ENCODE measurements at places on chromosomes 2 and 18. TPM values are rescaled to one million over a fixed set of nuclear protein-coding genes. Genes with fewer than 3 reads are reported as not detected.

- no peak overlapping the region for H3K4me3 ChIP-seq
- no peaks in the 10 kb centered on the region for H3K36me3 ChIP-seq
- H3K27me3 ChIP-seq, result peaks cover 3% of the 10 kb centered on the region
- no peak for DNase-seq
- no peaks in the 10 kb centered on the region for H3K4me1 ChIP-seq
- H3K27ac ChIP-seq, result no peak overlapping the region
Observed at GRCh38 chr2:85951351-85952067, 62.7 kb upstream of the ST3GAL5 start.

DNA sequence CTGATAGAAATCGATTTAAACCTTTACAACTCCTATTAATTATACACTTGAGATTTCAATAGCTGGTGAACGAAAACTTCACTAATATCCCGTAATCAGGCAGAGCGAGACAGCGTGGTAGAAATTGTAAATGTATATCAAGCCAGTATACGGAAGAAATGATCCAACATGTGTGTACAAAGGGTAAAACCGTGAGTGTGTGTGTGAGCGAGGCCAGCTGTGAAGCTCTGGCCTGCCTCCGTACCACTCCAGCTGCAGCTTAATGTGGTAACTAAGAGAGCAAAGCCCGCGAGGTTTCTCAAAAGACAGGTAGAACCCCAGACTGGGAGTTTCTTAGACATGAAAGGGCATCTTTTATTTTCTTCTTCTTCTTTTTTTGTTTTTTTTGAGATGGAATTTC, 52.3 kb upstream of the ZNF516 start:
- H3K27ac ChIP-seq, result no peak overlapping the region
- H3K27me3 ChIP-seq, result peaks cover 21% of the 10 kb centered on the region
- DNase-seq, result no peak
- no peaks in the 10 kb centered on the region for H3K36me3 ChIP-seq
- H3K4me3 ChIP-seq, result no peak overlapping the region

DNA sequence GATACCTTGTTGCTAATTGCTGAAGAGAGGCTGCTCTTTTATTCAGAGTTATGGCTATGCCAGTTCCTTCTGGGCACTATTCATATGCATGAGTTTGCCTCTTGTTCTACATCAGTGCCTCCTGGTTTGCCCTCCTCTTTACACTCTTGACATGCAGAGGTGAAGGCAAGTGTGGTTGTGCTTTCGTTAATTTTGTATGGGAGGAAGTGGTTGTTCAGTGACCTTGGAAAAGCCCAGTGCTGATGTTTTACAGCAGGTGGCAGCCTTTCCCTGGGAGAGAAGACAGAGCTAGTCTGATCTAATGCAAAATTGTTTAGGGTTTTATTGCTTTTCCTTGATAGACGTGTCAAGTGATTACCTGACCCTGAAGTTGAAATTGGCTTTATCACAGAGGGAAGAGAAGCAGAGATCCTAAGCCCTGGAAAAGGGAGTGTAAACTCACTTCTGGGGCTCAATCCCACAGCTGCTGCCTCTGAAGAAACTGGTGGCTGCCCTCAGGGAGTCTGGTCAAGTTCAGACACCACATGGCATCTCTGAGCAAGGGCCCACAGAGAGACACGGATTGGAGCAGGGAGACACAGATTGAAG, 30.5 kb upstream of the VPS54 start:
- H3K4me3 ChIP-seq, result no peak overlapping the region
- peaks cover 3% of the 10 kb centered on the region for H3K27me3 ChIP-seq
- no peak overlapping the region for H3K27ac ChIP-seq

- no peaks in the 10 kb centered on the region for H3K4me1 ChIP-seq
- no peaks in the 10 kb centered on the region for H3K27me3 ChIP-seq
- no peak for DNase-seq
- H3K27ac ChIP-seq, result no peak overlapping the region
- H3K4me3 ChIP-seq, result no peak overlapping the region
- H3K36me3 ChIP-seq, result no peaks in the 10 kb centered on the region
Observed at GRCh38 chr2:127790694-127791529, 20.1 kb downstream of the WDR33 start.

GRCh38 chr2:161486111-161486510, 70.0 kb downstream of the TBR1 start:
- DNase-seq, result no peak
- H3K4me1 ChIP-seq, result no peaks in the 10 kb centered on the region
- H3K36me3 ChIP-seq, result no peaks in the 10 kb centered on the region
- H3K27ac ChIP-seq, result no peak overlapping the region

DNA sequence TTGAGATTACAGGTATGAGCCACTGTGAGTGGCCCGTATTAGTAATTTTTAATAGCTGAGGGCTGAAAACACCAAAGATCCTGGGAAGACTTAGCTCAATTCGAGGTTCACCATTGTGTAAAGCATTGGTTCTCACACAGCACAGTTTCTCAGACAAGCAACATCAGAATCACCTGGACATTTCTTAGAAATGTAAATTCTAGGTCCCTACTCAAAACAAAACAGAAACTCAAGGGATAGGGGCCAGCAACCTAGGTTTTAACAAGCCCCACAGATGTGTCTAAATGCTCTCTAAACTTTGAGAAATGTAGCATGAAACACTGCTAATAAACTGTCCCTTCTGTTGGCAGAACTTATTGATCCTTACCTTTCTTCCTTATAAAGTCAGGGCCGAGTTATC, 681.2 kb downstream of the RNF144A start:
- H3K36me3 ChIP-seq, result no peaks in the 10 kb centered on the region
- H3K27ac ChIP-seq, result no peak overlapping the region
- H3K4me1 ChIP-seq, result no peaks in the 10 kb centered on the region
- DNase-seq, result no peak
- H3K4me3 ChIP-seq, result no peak overlapping the region
- no peaks in the 10 kb centered on the region for H3K27me3 ChIP-seq

DNA sequence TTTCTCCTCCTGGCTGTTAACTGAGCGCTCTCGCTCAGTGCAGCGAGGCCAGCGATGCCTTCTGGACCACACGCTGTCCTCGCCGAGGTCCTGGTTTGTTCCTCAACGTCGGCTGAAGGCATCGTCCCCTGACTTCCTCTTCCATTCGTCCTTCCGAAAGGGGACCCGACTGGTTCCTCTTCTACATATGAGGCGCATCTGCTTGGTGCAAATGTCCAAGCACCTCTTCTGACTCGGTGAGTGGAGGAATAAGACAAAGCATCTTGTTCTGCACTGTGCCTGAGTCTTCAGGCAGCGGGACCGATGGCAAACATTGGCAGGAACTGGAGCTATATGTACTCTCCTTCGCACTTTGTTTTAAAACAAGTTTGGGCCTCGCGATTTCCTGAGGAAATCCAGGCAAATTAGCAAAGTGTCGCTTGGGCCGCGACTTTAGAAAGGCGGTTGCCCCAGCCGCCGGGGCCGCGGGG, 621 bp upstream of the KCNS3 start:
- no peak overlapping the region for H3K27ac ChIP-seq
- peak; percentile 90 for DNase-seq
- peaks cover 47% of the 10 kb centered on the region for H3K27me3 ChIP-seq
- H3K4me3 ChIP-seq, result peak overlapping the region; percentile 63

GRCh38 chr2:29191817-29192216, 76.6 kb downstream of the CLIP4 start:
- H3K27me3 ChIP-seq, result no peaks in the 10 kb centered on the region
- no peak overlapping the region for H3K27ac ChIP-seq
- peaks cover 25% of the 10 kb centered on the region for H3K4me1 ChIP-seq
- H3K36me3 ChIP-seq, result peaks cover 5% of the 10 kb centered on the region

DNA sequence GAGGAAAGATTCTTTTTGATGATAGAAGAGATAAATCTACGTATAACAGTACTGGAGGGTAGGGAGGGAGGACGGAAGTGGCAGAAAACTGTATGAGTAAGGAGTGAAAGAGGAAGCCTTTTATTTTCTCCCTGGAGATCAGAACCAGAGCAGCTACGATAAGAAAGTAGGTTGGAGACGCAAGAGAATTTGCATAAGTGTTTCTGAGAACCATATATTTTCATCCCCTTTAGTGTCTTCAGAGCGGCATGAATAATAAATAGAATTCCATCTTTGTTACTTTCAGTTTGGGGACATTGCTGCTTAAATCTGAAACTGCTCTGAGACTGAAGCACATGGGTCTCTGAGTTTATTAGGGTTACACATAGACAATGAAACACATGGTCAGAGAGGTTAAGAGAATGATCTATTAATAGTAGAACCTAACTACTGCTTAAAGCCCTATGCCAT, 230.2 kb upstream of the TNP1 start:
- H3K4me3 ChIP-seq, result peak overlapping the region; percentile 51
- DNase-seq, result peak; percentile 87

DNA sequence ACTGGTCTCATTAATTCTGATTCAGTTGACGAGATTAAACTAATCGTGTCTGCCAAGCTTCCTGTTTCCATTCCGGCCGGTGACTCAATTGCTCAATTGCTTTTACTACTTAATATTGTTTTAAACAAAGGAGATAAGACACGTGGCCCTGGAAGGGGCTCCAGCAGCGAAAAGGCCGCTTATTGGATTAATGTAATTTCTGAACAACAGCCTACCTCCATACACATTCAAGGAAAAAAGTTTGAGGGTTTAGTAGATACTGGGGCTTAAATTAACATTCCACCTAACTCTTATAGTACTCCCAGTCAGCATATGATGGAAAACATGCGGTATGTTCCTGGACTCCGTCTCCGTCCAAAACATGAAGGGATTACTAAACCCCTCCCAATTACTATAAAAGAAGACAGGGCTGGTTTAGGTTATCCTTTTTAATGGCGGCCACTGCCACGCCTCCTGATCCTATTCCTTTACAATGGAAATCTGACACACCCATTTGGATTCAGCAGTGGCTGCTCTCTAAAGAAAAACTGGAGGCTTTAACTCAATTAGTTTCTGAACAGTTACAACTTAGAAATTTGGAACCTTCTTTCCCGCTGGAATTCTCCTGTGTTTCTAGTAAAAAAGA, 27.1 kb downstream of the VPS54 start:
- no peak overlapping the region for H3K27ac ChIP-seq
- DNase-seq, result no peak
- H3K27me3 ChIP-seq, result no peaks in the 10 kb centered on the region
- H3K4me3 ChIP-seq, result no peak overlapping the region
- H3K36me3 ChIP-seq, result no peaks in the 10 kb centered on the region

DNA sequence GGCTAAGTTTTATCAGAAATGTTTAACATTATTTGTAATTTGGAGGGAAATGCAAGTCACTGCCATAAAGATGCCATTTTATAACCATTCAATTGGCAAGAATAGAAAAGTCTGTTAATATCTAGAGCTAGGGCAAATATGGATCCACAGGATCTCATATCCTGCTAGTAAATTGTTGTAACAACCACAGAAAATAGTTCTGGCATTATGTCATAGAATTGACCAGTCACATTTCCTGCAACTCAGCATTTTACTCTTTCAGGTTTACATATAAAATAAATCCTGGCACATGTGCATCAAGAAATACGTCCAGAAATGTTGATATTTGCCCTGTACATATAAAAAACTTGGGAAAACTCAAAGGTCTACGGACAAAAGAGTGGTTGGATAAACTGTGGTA, 32.9 kb downstream of the OSBPL6 start:
- DNase-seq, result peak; percentile 73
- H3K36me3 ChIP-seq, result no peaks in the 10 kb centered on the region
- no peak overlapping the region for H3K4me3 ChIP-seq

DNA sequence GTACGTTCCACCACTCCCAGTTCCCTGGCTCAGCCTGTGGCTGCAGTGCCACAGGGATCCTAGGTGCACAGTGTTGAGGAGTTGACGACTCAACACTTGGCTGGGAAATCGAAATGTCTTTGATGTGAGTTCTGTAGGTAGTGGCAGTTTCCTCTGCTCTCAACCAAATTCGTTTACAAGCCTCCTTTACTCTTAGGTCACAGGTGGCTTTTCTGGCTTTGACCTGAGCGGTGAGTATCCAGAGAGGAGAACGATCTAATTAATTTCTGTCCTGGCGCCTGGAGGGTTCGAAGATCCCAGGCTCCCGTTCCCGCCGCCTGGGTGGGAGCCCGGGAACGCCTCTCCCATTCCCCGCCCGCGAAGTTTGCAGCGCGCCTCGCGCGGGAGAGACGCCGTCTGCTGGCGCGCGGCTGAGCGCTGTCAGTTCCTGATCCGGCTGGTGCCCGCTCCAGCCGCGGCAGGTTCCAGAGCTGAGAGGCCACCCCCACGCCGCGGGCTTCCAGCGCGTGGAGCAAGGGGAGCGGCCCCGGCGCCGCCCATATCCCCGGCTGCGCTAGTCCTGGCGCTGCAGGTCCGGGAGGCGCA, at the start of gene LAMA3:
Gene LAMA3 (plus strand): TSS at position 423 of the 585 bp plus-strand sequence. CDS start 231 bp downstream, outside the sequence.
- peak within 1 kb of the TSS; percentile 77 for H3K4me3 ChIP-seq
- H3K27ac ChIP-seq, result no peak within 1 kb of the TSS
- peak; percentile 88 for DNase-seq
- H3K27me3 ChIP-seq, result peaks cover 9% of the 10 kb centered on the region

DNA sequence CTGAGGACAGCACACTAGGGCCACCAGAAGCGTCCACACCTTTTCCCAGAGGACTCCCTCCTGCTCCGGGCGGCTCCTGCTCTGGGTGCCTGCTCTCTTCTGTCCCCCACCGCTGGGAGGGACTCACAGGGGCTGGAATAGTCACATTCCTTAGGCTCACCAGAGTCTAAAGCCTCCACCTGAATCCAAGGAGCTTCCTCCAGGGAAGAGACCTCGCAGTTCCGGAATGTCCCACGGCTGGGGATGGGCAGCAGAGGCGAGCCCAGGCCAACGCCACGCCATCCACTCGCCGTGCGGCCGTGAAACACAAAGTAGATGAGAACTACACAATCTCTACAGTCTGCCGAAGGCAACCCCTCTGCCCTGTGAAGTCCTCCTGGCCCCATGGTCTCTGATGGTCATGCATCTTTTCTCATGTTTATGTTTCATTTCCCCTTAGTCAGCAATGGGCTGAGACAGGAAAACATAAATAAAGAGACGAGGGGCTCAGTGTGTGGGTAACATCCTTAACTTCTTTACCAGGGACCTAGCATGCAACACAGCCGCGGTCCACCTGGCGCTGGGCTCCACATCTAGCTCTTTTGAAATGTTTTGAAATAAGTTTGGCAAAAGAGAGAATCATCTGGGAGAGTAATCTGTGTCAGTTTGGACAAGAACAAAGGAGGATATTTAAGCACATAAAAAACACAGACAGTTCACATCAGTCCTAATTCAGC, 98.4 kb downstream of the PXDN start:
- peaks cover 14% of the 10 kb centered on the region for H3K4me1 ChIP-seq
- H3K36me3 ChIP-seq, result peaks cover 62% of the 10 kb centered on the region
- H3K4me3 ChIP-seq, result no peak overlapping the region
- no peaks in the 10 kb centered on the region for H3K27me3 ChIP-seq
- no peak overlapping the region for H3K27ac ChIP-seq

- DNase-seq, result peak; percentile 76
- no peak overlapping the region for H3K27ac ChIP-seq
- H3K4me1 ChIP-seq, result peaks cover 15% of the 10 kb centered on the region
- no peak overlapping the region for H3K4me3 ChIP-seq
- H3K27me3 ChIP-seq, result peaks cover 8% of the 10 kb centered on the region
- H3K36me3 ChIP-seq, result no peaks in the 10 kb centered on the region
Observed at GRCh38 chr2:221567809-221568208, 4.3 kb downstream of the EPHA4 start.

FAM237A gene
- not detected for total RNA-seq

ARHGAP15 gene
- 0.88 TPM for total RNA-seq

PKDCC gene
- total RNA-seq, result 4.0 TPM

CDH2 gene
- total RNA-seq, result 78.7 TPM

ALPP gene
- total RNA-seq, result not detected

GNLY gene
- total RNA-seq, result not detected

NTSR2 gene
- not detected for total RNA-seq

GALNT3 gene
- total RNA-seq, result 11.2 TPM

LMAN1 gene
- total RNA-seq, result 189 TPM
